ENCODE measurements at places on chromosomes 7 and 10.

DNA sequence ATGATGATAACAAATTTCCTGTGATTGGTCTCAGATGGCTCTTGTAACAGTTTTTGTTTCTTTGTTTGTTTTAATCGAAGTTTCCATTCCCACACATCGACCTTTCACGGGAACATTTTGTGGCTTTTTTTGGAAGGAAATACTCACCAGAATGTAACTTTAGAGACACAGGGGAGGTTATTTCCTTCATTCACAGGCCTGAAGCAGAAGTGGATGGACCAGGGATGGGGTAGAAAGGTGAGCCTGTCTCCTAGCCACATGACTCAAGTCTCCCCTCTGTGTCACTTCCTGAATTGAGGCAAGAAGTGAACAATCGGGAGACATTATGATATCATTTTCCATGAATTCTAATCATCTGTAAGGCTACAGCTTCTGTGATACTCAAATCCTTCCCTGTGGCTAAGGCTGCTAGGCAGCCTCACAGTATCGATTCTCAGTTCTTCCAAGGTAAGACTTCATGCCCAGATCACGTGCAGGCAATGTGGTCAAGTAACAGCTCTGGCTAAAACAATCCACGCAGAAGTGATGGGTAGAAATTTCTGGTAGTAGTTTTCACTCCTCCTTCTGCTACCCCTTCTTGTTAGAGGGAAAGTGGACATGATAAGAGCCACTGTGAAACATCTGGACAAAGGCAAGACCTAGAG is 203.9 kb upstream of the NEBL start:
- no peak for DNase-seq

GRCh38 chr7:108059526-108059925 is 56.6 kb upstream of the LAMB1 start:
- no peak for DNase-seq

GRCh38 chr7:81725003-81725811 is 44.6 kb downstream of the HGF start:
- no peak for DNase-seq

GRCh38 chr10:124677293-124677699 is 66.9 kb downstream of the FAM53B start:
- no peak for DNase-seq

GRCh38 chr7:117808341-117808757 is 64.9 kb downstream of the CTTNBP2 start:
- no peak for DNase-seq
